Progenitor cell of endocrine pancreas (in vitro differentiated cells): ENCODE measurements at places on chromosomes 12 and 14.

- DNase-seq, result no peak
Observed at GRCh38 chr12:267581-268482, 5.2 kb upstream of the SLC6A13 start.

DNA sequence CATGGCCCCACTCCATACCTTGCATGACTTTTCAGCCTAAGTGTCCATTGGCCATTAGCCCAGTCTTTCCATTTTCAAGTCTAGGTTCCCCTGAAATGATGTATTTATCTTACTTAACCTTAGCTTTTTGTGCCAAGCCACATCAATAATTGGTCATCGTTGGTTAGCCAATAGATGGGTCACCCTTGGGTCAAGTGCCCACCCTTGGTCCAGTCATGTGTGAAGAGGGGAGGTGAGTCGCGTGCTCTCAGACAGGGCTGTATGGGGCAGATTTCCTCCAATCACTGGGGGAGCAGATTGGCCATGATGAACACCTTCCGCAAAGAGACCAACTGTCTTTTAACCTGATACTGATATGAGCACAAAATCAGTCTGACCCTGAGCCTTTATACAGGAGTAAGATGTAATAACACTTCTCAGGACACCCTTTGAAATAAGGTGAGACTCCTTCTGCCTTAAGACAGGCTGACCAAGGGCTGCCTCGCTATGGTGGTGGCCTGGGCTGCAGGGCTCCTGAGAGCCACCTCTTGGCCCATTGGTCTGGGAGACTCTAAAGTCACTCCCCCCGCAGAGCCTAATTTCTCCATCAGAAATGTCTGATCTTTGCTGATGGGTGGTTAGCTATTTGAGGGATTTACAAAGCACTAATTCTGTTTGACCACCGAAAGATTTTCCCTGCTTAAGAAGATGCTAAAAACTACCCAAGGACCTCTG lies 143.2 kb downstream of the ZFP36L1 start:
- no peak for DNase-seq

DNA sequence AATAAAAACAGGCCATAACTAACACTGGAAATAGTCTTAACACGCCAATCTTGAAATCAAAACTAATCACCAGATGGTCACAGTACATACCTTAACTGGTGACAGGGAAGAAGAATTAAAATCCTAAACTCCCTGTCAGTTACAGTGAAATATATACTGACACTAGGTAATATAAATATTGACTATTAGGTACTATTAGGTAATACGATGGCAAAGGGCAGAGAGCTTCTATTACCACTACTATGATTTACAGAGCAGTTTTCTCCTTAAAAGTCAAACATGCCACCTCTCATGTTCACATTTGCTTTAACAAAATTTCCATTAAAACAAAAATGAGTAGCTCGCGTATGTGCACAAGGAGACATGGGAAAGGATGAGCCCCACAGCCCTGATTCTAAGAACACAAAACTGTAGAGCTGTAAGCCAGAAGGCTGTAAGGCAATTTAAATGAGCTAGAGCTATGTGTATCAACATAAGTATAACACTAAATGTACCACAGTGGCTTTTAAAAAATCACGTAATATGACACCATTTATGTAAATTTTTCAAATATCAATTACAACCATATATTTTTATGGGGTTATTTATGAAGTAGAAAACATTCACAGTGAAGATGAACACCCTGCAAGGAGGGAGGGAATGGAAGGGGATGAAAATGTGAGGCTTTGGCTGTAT lies 19.1 kb downstream of the SETD3 start:
- no peak for DNase-seq

GRCh38 chr12:92628476-92628875 lies 74.3 kb upstream of the PLEKHG7 start:
- no peak for DNase-seq

- no peak for DNase-seq
Observed at GRCh38 chr12:124578854-124579253, 11.4 kb upstream of the NCOR2 start.

GRCh38 chr14:68809524-68809923 lies 16.7 kb upstream of the ZFP36L1 start:
- DNase-seq, result no peak

- no peak for DNase-seq
Observed at GRCh38 chr12:121792607-121793439, 665 bp downstream of the RHOF start.

DNA sequence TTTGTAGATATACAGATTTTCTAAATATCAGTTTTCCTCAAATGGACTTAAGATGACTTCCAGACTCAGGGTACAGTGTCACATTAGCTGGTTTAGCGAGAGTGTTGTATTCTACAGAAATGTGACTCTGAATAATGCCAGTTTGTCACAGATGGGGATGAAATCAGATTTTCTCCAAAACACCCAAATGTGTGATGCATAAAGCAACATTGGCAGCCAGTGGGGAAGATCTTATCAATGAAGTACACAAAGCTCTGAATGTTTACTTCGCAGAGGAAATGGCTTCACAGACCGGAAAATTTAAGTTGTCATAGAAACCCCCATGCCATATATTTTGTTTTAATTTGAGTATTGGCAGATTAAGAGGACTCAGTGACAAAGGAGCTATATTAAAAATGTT lies 29.9 kb downstream of the ANO4 start:
- no peak for DNase-seq

GRCh38 chr14:99968191-99968920 lies 96.9 kb upstream of the EVL start:
- DNase-seq, result no peak

DNA sequence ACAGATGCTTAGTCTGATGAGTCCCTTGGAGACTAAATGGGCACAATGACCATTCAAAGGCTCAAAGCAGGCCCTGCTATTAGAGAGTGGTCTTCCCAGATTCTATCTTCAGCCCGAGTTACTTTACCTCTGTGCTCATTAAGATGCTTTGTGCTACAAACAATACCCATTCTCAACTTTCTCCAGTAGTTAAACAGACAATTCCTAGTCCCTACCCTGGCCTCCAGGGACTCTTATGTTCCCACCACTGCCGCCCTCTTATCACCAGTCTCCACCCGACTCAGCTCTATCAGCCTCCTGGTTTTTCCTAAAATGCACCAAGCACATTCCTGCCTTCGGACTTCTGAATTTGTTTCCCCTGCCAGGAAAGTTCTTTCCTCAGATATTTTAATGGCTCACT lies 25.6 kb upstream of the GPHB5 start:
- DNase-seq, result no peak

- DNase-seq, result no peak
Observed at GRCh38 chr12:120581998-120582397, 796 bp upstream of the POP5 start.

- DNase-seq, result no peak
Observed at GRCh38 chr14:25988536-25988935, 609.3 kb downstream of the NOVA1 start.

GRCh38 chr12:39533951-39534350 lies 85.7 kb downstream of the ABCD2 start:
- no peak for DNase-seq

- no peak for DNase-seq
Observed at GRCh38 chr14:88698651-88699050, 94.1 kb downstream of the EML5 start.

- DNase-seq, result no peak
Observed at GRCh38 chr14:35078082-35078481, 32.0 kb downstream of the FAM177A1 start.

- DNase-seq, result no peak
Observed at GRCh38 chr12:74412606-74413230, 124.9 kb upstream of the ATXN7L3B start.

- DNase-seq, result no peak
Observed at GRCh38 chr12:43318021-43318420, 234.0 kb downstream of the ADAMTS20 start.

GRCh38 chr12:100987552-100988521 lies 193.3 kb downstream of the ANO4 start:
- peak; percentile 16 for DNase-seq

GRCh38 chr12:96883571-96883970 lies 23.5 kb upstream of the NEDD1 start:
- DNase-seq, result no peak

GRCh38 chr12:83245156-83245555 lies 558.5 kb downstream of the TMTC2 start:
- no peak for DNase-seq

GRCh38 chr12:119693511-119693910 lies 25.6 kb downstream of the PRKAB1 start:
- no peak for DNase-seq

- DNase-seq, result no peak
Observed at GRCh38 chr12:77429426-77429825, 364.1 kb upstream of the E2F7 start.

- no peak for DNase-seq
Observed at GRCh38 chr12:646442-647384, 16.5 kb downstream of the NINJ2 start.

- no peak for DNase-seq
Observed at GRCh38 chr12:19757317-19757877, 318.1 kb downstream of the AEBP2 start.

- no peak for DNase-seq
Observed at GRCh38 chr14:70906793-70907175, 475 bp upstream of the PCNX1 start.
